ENCODE measurements at places on chromosomes 4 and X.

DNA sequence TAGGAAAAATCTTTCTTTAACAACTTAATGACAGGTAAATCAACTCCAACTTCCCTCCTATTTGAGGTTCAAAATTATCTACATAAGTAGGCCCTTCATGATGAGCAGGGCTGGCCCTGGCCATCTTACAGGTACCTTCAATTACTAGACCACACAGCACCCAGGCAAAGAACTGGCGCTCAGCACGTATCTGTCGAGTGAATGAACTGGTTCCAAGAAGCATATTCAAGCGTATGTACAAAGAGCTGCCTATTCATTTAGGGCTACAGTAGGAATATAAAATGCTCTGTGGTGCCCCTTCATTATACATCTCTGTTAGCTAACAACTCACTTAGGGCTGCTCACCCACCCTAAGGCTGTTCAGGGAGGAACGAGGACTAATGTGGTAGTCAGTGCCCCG lies 48.0 kb downstream of the TSPAN5 start:
- DNase-seq = no peak

GRCh38 chr4:37549041-37549440 lies 137.1 kb downstream of the RELL1 start:
- DNase-seq = no peak

DNA sequence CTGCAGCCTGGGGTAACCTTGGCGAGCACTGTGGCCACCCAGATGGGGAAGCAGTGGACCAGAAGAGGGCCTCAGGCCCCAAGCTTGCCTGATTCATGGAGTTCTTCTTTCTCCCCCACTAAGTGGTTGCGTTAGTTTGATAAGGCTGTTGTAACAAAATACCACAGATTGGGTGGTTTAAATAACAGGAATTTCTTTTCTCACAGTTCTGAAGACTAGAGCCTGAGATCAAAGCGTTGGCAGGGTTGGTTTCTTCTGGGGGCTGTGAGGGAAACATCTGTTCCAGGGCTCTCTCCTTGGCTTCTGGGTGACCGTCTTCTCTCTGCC lies 105.7 kb upstream of the GATB start:
- no peak for DNase-seq

DNA sequence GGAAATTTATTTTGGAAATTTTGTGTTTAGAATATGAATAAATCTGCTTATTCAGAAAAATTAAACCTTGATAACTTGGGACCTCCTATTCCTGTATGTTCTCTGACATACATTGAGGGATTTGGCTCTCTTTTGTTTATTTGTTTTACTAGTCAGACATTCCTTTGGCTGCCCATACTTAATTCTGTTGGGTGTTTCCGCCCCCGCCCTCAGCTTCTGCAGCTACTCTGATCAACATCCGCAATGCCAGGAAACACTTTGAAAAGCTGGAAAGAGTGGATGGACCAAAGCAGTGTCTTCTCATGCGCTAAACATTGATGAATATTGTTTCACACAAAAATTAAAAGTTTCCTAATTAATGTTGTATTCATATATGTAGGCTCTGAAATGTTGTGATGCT lies 40.5 kb downstream of the RRAGB start:
- no peak for DNase-seq

GRCh38 chrX:17435476-17435875 lies 60.5 kb downstream of the NHS start:
- DNase-seq = no peak

GRCh38 chr4:129350834-129351721 lies 255.1 kb downstream of the C4orf33 start:
- no peak for DNase-seq

GRCh38 chrX:134025986-134026545 lies 40.7 kb upstream of the GPC3 start:
- no peak for DNase-seq

- DNase-seq = no peak
These were observed 92.0 kb upstream of the EMCN start for GRCh38 chr4:100609810-100610209.

DNA sequence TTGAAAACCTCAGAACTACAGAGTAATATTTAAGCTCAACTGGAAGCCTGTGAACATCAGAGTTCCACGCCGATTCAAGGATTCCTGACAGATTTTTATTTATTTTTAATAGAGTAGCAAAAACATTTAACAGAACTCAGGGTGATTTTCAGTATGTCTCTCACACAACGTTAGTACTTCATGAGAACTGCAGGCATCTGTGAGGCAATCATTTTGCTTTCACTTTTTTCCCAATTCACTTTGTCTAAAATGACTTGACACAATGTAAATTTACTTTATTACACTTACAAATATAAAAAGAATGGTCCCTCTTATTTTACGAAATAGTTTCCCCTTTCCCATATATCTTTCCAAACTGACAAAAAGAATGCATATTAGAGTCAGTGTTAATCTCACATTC lies 869.5 kb upstream of the EPHA5 start:
- DNase-seq = no peak

DNA sequence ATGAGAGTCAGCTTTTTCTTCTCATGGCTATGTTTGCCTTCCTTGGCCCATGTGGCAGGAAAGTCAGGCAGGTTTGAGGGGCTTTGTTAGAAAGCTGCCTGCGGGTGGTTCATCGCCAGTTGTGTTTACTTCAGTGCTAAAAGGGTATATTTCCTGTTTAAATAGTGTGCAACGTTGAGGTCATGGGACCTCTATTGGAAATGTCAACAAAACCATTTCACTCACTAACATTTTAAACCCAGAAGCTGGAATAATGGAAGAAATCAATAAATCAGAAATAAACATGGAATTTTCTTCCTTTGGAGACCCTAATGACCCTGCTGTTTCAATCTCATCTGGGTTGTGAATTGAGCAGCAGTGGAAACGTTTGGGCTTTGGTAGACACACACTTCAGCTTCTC lies 185.8 kb downstream of the ANKRD50 start:
- DNase-seq = no peak

GRCh38 chr4:47167081-47168035 lies 136.0 kb downstream of the GABRB1 start:
- DNase-seq = no peak

DNA sequence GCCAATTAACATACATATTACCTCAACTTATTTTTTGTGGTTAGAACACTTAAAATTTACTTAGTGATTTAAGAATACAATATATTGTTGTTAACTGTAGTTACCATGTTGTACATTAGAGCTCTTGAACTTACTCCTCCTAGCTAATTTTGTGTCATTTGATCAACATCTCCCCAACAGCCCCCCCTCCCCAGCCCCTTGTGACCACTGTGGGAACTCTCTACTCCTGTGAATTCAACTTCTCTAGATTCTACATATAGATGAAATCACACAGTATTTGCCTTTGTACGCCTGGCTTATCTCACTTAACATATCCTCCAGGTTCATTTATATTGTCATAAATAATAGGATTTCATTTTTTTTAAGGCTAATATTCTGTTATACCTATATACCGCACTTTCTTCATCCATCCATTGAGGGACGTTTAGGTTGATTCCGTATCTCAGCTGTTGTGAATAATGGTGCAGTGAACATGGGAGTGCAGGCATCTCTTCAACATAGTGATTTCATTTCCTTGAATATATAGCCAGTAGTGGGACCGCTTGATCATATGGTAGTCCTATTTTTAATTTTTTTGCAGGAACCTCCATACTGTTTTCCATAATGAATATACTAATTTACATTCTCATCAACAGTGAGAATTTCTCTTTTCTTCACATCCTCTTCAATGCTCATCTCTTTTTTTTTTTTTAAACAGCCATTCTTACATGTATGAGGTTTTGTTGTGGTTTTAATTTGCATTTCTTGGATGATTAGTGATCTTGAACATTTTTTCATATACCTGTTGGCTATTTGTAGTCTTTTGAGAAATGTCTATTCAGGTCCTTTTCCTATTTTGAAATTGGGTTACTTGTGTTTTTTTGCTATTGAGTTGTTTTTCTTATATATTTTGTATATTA lies 66.8 kb downstream of the RAPGEF2 start:
- no peak for DNase-seq

GRCh38 chr4:24914460-24914859 lies 1.6 kb upstream of the CCDC149 start:
- DNase-seq = no peak

GRCh38 chr4:172688534-172688933 lies 480.1 kb upstream of the GALNT7 start:
- DNase-seq = no peak

- no peak for DNase-seq
These were observed 243.2 kb downstream of the MGST2 start for GRCh38 chr4:139908636-139909437.

DNA sequence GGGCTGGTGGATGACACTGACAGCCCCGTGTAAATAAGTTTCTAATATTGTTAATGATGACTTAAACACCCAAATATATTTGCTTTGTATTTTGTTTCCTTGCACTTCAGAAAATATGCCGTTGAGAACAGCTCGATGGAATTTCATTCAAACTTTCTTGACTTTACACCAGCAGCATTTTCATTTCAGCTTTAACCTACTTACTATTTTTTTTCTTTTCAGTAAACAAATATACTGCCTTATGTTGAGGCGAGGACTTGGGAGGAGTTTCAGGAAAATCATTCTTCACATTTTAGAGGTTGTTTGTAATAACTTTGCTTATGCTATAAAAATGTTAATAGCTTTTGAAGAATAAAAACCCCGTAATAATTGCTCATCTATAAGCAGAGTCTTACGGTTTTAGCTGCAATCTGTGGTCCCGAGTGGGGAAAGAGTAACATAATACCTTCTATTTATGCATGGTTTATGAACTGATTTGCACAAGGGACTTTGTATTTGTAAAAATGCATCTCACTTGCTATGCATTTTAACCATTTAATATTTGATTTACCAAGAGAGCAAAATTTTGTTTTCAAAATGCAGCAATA lies 14.1 kb upstream of the TENM3 start:
- DNase-seq = no peak

GRCh38 chr4:137307806-137308205 lies 224.5 kb downstream of the PCDH18 start:
- DNase-seq = peak; percentile 50

DNA sequence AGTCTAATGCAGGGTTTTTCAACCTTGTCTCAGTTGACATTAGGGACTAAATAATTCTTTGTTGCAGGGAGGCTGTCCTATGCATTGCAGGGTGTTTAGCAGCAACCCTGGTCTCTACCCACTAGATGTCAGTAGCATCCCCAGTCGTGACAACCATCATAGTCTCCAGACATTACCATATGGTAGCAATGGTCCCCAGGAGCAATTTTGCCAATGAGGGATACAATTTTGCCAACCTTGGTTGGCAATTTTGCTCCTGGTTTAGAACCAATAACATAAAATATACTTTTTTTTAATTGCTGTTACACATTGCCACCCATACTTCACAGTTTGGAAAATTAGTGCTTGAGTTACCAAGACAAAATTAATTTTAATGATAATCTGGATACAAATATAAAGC lies 6.0 kb downstream of the EREG start:
- DNase-seq = no peak

DNA sequence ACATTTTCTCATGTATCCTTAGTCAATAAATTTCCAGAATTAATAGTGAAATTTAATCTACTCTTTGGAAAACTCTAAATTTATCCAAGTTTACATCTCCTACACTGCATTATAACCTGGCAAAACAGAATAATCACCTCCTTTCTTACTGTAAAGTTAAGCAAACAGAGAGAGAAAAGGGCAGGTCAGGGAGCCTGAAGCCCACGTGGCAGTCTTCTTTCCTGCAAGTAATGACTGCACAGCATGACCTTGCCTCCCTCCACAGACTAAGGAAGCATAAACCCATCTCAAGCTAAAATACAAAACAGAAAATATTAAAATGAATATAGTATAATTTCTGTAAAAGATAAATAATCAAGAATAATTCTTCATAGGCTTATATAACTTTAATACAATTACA lies 1153.0 kb downstream of the C4orf33 start:
- no peak for DNase-seq

GRCh38 chrX:48715072-48715471 lies 18.5 kb downstream of the SUV39H1 start:
- no peak for DNase-seq

DNA sequence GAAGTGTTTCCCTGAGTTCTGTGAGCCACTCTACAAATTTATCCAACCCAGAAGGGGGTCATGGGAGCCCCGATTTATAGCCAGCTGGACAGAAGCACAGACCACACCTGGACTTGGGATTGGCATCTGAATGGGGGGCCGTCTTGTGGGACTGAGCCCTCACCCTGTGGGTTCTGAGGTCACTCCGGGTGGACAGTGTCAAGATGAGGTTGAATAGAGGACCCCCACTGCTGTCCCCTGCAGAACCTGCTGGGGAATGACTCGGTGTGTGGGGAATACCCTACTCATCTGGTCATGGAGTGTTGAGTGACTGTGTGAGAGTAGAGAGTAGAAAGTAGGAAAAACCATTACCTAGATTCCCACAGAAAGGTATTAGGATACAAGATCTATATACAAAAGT lies 67.5 kb downstream of the ZFYVE28 start:
- DNase-seq = no peak

GRCh38 chrX:16910376-16910775 lies 36.1 kb upstream of the REPS2 start:
- DNase-seq = no peak

GRCh38 chr4:1952058-1952700 lies 56.6 kb downstream of the NELFA start:
- no peak for DNase-seq
